ENCODE measurements at places on chromosomes 7 and 10.
A peak's percentile ranks its signal among the peaks of the same experiment; 100 is the strongest.

GRCh38 chr10:112490545-112490944, 43.5 kb downstream of the VTI1A start:
- peak; percentile 6 for DNase-seq

- DNase-seq: peak; percentile 65
Measured at GRCh38 chr7:28389504-28390395, 22.6 kb upstream of the CREB5 start.

DNA sequence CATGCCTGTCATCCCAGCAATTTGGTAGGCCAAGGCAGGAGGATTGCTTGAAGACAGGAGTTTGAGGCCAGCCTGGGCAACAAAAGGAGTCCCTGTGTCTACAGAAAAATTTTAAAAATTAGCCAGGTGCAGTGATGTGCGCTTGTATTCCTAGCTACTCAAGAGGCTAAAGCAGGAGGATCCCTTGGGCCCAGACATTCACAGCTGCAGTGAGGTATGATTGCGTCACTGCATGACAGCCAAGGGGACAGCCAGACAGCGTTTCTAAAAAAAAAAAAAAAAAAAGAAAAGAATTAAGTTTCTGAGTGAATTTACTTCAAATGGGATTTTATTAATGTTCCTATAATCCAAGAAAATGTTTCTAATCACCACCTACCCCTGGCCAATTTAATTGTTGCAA, 87.4 kb upstream of the RNF148 start:
- DNase-seq: no peak

- DNase-seq: no peak
Measured at GRCh38 chr7:73858807-73859206, 2.2 kb upstream of the TMEM270 start.

GRCh38 chr10:96686514-96686913, 33.8 kb downstream of the PIK3AP1 start:
- DNase-seq: no peak

DNA sequence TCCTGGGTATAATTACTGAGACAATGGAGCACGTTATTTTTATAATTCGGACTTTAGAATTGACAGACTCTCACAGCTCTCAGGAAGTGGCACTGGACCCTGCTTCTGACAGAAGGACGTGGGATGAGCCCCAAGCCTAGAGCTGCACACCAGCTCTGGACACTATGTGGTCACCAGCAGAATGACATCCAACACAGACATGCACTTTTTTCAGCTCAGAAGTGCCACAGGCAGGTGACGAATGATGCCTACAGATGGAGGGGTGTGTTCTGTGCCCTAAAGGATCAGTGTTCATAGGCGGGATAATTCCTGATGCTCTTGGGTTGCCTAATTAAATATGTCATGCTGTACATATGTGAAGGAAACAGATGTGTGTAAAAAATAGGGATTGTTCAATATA, 87.9 kb downstream of the VIPR2 start:
- no peak for DNase-seq

DNA sequence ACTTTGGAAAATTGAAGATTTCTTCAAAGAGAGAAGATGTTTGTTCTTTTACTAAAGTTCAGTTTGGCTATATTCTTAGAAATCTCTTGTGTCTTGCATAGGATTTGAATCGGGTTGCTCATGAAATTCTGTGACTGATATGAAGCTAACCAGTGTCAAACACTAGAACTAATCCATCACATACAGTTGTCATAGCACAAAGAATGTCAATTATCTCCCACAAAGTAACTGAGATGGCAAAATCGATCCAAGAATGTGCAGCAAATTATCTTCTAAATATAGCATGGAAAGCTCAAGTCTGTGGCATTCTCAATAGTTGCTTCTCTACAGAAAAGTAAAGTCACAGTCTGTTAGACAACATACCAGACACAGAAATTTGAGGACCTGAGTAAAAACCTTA, 768.1 kb upstream of the LRRN3 start:
- no peak for DNase-seq

- no peak for DNase-seq
Measured at GRCh38 chr7:49089717-49090116, 165.4 kb downstream of the CDC14C start.

DNA sequence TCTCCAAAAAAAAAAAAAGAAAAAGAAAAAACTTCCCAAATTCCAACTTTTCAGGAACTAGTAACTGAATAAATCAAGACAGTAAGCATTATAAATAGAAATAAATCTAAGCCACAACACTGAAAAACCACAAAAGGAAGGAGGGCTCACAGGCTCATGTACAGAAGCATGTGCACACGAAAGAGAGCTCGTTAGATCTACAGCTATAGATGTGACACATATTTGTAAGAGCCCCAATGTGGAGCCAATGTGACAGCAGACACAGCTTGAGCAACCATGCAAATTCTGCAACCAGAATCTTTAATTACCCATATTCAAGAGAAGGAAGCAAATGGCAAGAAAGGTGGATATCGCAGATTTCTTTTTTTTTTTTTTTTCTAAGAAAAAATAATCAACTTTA, 94.7 kb downstream of the SORBS1 start:
- no peak for DNase-seq

DNA sequence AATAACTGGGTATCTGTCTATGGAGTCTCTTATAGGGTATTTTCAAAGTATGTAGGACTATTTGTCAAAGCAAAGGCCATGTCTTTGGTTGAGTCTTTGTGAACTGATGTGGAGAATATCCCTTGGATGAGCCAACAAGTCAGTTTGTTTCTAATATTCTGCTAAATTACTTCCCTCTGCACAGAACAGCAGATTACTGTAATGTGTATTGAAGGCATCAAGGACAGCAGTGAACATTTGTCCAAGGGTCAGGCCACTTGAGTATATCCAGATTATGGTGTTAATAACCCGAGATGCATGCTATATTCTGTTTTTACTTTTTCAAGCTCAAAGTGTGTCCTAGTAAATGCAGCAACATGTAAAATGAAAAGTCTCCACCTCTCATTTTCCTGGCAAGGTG, 144.2 kb upstream of the GLI3 start:
- DNase-seq: no peak

- DNase-seq: no peak
Measured at GRCh38 chr7:76403780-76404494, 5.6 kb downstream of the SSC4D start.

DNA sequence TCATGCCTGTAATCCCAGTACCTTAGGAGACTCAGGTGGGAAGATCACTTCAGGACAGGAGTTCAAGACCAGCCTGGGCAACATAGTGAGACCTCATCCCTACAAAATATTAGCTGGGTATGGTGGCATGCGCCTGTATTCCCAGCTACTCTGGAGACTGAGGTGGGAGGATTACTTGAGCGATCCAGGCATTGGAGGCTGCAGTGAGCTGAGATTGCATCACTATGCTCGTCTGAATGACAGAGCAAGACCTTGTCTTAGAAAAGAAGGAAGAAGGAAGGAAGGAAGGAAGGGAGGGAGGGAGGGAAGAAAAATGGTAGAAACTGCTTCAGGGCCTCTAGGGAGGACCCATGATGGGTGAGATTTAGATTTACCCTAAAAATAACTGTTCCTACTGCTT, 112.3 kb downstream of the SPDYE5 start:
- DNase-seq: no peak

GRCh38 chr10:70093335-70093944, 39.2 kb downstream of the AIFM2 start:
- DNase-seq: no peak

DNA sequence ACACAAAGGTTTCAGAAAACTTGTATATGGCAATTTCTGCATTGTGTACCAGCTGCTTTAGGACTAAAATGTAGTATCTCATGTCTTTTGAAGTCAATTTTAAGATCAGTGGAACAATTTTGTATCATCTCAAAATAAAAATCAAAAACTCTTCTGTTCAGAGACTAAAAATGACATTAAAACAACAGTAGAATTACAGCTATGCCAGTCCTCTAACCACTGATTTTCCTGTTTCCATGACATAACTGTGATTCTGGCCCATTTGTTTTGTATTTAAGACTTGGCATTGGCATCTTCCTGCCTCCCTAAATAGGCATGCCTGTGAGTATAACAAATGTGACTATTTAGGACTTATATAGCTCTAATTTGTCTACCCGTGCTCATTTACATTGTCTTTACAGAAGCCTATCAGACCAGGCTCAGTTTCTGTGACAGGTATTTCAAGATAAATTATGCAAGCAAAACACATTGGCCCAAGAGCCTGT, 29.1 kb upstream of the VPS41 start:
- DNase-seq: no peak

- DNase-seq: no peak
Measured at GRCh38 chr10:95573964-95574604, 12.9 kb upstream of the SORBS1 start.

DNA sequence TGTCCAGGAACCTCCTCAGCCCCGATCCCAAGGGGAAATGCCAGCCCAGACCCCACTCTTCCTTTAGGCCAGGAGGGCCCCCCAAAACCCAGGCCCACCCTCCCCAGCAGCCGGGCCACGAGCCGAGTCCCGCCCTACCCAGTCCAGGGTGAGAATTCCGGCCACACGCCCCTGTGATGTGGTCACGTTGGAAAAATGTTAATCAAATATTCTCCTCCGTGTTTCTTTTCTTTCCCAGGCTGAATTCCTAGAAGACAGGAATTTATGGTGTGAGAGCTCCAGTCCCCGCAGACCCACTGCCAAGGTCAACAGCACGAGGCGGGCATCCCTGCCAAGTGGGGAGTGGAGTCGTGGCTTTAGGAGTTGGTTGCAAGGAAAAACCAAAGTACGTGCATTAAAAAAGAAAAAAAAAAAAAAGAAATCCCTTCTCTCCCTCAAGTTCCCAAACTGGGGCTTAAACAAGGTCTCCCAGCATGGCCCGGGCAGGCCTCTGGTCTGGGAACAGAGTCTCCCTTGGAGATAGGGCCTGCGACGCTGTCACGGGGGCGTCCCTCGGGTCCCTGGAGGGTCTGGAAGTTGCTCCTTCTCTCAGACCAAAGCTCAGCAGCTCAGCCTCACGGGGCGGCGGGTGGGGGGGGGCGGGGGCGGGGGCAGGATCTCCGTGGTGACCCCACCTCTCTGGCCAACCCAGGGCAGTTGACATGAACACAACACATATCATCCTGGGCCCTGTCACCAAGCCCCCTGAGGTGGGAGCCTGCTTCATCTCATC, 28.1 kb upstream of the ELN start:
- peak; percentile 88 for DNase-seq

GRCh38 chr10:56537984-56538383, 176.9 kb upstream of the ZWINT start:
- peak; percentile 49 for DNase-seq

GRCh38 chr10:34607894-34608293, 207.2 kb downstream of the PARD3 start:
- DNase-seq: peak; percentile 9

DNA sequence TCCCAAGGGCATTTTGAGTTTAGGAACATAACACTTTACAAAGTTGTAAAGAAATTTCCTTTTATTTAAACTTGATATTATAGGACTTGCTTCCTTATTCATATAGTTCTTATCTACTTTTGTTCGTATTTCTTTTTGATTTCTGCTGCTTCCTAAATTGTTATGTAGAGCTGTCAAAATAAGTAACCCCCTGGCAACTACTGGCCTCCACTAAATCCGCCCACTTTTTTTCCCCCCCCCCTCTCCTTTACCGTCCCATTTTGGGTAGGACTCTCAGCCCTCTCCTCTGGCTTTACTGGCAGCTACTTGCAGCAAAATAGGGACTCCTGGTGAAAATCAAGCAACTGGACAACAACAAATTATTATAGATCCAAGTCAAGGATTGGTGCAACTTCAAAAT, 1.1 kb downstream of the SP4 start:
- no peak for DNase-seq

DNA sequence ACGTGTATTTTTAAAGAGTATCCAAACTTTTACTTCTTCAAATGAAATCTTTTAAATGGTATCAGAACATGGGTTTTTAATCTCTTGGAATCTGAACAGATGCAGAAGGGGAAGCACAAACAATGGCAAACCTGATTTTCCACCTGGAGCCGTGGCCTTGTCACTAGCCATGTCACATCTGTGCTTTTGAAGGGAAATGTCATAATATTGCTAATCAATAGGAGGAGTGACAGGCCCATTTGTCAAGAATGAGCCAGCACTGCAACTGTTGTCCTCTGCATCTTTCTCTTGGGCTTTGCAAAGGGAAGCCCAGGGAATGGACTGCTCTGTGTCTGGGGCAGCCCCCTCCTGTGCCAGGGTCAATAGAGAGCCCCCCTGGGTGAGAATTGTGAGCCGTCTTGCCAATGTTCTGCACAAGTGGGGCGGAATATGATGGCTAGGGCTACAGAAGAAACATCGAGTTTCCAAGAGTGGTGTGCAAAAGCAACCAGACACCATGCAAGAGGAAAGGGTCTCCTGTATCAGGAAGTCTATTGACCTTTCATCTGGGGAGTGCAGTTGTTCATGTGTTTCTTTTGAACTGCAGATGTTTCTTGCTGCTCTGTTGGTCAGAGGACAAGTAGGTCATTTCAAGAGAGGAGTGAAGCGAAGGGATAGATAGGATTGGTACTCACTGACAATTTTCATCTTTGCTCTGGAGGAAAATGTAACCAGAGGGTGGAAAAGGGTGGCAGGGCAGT, 181.8 kb upstream of the NPVF start:
- no peak for DNase-seq

- no peak for DNase-seq
Measured at GRCh38 chr10:122290833-122291532, 19.9 kb downstream of the BTBD16 start.

- DNase-seq: no peak
Measured at GRCh38 chr7:73976761-73977618, 51.0 kb upstream of the ELN start.

DNA sequence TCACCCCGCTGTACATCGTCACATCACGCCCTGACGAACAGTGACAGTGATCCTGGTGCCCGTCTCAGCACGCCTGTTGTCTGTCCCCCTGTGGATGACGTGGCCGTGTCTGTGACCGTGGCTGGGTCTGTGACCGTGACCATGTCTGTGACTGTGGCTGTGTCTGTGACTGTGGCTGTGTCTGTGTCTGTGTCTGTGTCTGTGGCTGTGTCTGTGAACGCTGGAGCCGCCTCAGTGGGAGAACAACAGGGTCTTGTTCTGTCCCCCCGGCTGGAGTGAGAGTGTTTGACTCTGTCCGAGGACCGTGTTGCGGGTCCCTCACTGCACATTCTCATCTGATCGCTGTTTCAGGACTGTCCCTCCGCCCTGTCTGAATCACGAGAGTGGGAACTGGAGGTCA, 202.2 kb downstream of the TCERG1L start:
- no peak for DNase-seq

- no peak for DNase-seq
Measured at GRCh38 chr10:55628260-55628701, 732.8 kb downstream of the ZWINT start.

GRCh38 chr10:43965033-43965917, 316.6 kb upstream of the ZNF32 start:
- peak; percentile 58 for DNase-seq

GRCh38 chr10:114541081-114541796, 116.8 kb downstream of the ABLIM1 start:
- DNase-seq: peak; percentile 42

GRCh38 chr10:113823389-113823788, 30.5 kb downstream of the DCLRE1A start:
- no peak for DNase-seq

GRCh38 chr10:47451998-47452494, 31.9 kb downstream of the ANXA8 start:
- no peak for DNase-seq

Measured in EL (cell line).